ENCODE measurements at places on chromosomes 6 and 20.

GRCh38 chr6:149318581-149319286, 1.2 kb downstream of the TAB2 start:
- DNase-seq: no peak

GRCh38 chr20:21703717-21704407, 1.6 kb upstream of the PAX1 start:
- no peak for DNase-seq

DNA sequence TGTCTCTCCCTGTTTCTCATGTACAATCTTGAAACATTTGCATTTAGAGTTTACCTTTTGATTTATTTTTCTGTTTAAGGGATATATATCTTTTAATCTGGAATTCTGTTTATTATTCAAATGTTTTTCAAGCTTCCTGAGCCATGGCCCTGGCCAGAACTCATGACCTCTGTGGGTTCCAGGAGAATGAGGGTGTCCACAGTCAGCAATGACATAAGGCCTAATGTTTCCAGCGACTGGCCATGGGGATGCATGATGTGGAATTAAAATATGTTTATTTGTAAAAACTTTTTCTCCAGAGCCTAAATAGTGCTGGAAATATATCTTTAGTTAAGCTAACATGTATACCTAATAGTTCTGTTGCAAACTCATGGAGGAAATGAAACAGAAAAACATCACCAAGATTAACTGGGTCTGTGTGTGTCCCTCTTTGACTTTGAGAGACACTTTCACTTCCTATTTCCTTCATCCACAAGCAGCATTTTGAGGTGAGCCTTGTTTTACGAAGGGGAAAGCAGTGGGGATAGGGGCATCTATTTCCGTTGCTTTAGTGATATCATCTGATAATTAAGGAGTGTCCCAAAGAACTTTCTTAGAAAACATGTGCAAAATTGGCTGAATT, 87.6 kb downstream of the SMOC2 start:
- no peak for DNase-seq

DNA sequence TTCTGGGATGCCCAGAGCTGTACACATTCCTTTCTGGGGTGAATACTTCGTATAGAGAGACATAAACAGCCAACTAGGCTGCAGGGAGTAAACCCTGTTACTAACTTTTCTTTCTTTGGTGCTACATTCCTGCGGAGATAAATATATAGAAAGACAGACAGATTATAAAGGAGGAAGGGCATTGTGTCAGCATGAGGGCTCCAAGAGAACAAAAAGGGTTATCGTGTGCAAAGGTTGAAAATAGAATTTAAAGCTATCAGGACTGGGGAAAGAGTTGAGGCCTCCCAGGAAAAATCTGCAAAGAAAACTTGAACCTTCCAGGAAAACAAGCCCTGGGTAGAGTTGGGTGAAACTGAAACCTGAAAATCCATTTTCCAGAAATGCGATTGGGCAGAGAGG, 68.0 kb downstream of the TMEM170B start:
- DNase-seq: no peak

- DNase-seq: no peak
Observed at GRCh38 chr20:19451923-19452295, 239.5 kb downstream of the SLC24A3 start.

- DNase-seq: no peak
Observed at GRCh38 chr6:136628996-136629395, 78.8 kb upstream of the MAP7 start.

DNA sequence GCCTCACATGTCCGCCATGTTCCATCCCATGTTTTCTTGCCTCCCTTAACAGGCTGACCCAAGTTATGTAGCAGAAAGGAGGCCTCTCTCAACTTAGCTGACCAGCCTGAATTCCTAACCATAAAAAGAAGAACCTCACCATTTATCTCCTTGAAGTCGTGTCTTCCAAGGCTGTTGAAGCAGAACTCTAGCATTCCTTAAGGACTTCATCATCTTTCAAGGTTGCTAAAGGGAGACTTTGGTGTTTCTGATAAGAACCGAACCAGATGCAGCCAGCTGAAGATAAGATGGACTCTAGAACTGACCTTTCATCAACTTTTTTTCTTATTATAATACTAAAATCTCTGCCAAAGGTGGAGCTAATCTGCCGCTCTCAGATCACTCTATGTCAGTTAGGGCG, 571.7 kb upstream of the SLC35B3 start:
- no peak for DNase-seq

GRCh38 chr6:157454762-157455714, 74.0 kb downstream of the ZDHHC14 start:
- no peak for DNase-seq

- no peak for DNase-seq
Observed at GRCh38 chr6:110990840-110991576, 9.2 kb downstream of the RPF2 start.

DNA sequence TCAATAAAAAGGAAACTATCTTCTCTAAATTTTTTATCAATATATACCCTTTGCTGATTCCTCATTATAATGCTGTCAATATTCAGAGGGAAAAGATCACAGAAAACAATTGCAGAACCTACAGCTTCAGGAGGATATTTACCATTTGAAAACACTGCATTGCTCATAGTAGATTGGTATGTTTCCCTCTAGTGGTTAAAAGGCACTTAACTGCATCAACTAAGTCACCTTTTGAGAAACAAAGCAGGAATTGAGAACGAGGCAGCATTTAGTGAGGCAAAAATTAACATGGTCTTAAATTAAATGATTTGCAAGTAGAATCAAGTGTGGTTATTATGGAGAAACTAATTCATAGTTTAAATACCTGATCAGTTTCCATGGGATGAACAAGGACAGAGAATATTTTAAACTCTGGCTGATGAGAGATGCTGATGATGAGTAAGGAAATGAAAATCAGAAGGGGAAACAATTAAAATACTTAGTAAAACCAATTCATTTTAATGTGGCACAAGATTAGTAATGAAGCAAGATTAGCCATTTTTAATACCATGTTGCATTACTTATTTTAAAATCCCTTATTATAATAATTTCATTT, 642.1 kb downstream of the EPHA7 start:
- no peak for DNase-seq

GRCh38 chr20:51542033-51542570, 417 bp downstream of the NFATC2 start:
- DNase-seq: peak; percentile 42

Measured in stimulated activated CD8-positive, alpha-beta memory T cell treated with anti-CD3 and anti-CD28 coated beads, Interleukin-15, amount 100 ng/mL, for 48 hours (primary cell).